ENCODE measurements at places on chromosomes 2 and 18. TPM values are rescaled to one million over a fixed set of nuclear protein-coding genes. Genes with fewer than 3 reads are reported as not detected.

SNORC gene
- 1.6 TPM for total RNA-seq

GRCh38 chr2:66853585-66853984 is 418.7 kb downstream of the MEIS1 start:
- DNase-seq = no peak

DNA sequence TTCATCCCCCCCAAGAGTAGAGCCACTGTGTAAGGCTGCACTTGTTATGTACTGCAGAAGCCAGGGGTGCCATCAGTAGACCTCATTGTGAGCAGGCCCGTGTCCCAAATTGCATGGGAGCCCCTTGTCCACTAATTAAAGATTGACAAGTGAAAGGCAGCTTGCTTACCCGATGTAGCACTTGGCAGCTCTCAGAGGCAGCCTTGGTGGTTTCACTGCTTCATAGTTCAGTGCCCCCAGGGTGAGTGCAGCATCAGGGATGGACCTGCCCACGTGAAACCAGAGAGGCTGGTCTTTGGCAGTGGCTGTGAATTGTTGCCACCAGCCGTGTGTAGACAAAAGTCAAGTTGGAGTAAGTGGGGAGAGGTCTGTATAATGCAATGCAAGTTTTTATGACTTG is 13.3 kb downstream of the TUBB6 start:
- DNase-seq = no peak

DNA sequence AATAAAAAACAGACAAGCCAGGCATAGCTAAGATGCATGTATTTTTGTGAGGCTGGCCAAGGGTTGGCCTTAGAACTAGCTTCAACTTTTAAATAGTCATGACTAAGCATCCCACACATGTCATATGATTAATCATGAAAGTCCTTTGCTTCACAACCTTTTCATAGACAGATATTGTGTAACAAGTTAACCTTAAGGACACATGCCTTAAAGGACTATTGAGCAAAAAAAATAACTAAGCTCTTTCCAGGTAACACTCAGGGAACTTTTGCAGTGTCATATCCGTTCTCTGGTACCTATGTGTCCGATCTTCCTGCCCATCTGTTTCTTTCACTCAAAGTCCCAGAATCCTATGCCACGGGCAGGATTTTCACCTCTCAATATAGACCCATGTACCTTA is 498.4 kb downstream of the STK39 start:
- no peak for DNase-seq

GRCh38 chr18:46247942-46248341 is 143.8 kb downstream of the HAUS1 start:
- no peak for DNase-seq

DNA sequence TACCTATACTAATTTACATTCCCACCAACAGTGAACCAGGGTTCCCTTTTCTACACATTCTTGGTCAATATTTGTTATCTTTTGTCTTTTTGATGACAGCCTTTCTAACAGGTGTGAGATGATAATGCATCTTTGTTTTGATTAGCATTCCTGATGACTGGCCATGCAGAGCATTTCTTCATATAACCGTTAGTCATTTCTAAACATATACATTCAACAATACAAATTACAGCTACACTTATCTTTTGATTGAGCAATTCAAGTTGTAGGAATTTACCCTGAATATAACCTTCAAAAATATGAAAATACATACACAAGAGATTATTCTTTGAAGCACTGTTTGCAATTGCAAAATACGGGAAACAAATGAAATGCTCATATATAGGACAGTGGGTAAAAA is 94.9 kb downstream of the TMEM131 start:
- DNase-seq = no peak

GRCh38 chr2:188512456-188512855 is 220.8 kb downstream of the GULP1 start:
- DNase-seq = no peak

DNA sequence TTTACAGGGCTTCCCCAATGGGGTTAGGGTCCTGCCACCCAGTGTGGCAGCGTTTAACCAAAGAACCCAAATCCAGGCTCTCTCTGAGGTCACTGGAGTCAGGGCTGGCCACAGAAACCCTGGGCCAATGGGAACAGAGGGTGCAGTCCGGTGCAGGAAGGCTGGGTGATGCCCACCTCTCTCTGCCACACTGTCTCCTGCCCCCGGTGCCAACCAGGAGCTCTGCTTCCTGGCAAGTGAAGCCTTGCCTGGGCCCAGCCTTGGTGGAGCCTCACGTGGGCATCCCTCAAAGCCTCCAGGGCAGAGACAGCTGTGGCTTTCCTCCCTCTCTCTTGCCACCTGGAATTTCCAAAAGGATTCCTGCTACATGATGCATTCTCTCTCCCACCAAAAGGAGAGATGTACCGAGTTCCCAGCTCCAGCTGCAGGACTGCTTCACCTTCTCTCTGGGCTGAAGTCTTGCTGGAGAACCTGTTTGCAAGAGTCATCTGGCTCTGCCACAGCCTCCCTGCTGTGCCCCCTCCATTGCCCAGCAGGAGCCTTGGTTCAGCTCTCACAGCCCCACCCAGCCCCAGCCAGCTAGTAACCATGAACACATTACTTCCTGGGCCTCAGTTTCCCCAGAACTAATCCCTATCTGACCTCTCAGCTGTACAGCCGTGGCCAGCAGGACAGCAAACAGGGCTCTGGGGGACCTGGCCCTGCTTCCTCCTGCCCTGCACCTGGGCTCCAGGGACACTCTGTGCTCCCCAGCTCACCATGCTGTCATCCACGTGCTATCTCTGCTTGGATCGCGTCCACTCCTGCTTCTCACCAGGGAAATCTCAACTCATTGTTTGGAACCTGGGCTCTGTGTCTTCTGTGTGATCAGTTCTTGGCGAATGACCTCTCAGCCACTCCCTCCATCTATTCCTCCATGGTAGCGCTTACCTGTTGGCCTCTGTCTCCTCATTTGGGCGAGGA is 43.4 kb downstream of the KCNF1 start:
- no peak for DNase-seq

Measured in occipital lobe (tissue), 3 donors.